ENCODE measurements at places on chromosomes 2 and 18. TPM values are rescaled to one million over a fixed set of nuclear protein-coding genes. Genes with fewer than 3 reads are reported as not detected.

- DNase-seq, result no peak
Measured at GRCh38 chr2:227473122-227473461, 1.1 kb downstream of the AGFG1 start.

PMAIP1 gene
- polyA plus RNA-seq, result 6.7 TPM

GRCh38 chr2:5093056-5093455, 599.1 kb upstream of the SOX11 start:
- no peak for DNase-seq

DNA sequence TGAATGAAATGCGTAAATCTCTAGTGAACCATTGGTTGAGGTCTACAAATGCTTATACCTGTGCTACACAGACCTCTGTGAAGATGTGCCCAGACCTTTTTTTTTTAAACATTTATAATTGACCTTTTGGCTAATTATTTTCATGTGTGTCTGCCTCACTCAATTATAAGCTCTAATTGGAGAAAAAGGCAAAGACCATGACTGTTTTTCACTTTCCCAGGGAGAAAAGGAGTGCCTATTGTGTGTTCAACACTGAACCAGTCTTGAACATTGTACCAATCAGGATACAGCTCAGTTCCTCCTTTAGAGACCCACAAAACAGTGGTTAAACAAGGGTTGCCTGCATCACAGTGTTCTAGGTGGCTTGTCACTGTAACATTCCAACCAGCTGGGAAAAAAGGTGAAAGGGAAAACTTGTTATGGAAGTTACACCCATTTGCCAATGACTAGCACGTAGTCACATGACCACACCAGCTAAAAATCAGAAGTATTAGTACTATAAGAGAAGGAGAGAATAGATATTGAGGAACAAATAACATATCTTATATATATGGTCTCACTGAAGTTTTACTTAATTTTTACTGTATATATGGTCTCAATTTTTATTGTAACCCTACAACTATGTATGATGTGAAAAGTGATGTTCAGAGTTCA, 13.4 kb downstream of the TANK start:
- no peak for DNase-seq

DNA sequence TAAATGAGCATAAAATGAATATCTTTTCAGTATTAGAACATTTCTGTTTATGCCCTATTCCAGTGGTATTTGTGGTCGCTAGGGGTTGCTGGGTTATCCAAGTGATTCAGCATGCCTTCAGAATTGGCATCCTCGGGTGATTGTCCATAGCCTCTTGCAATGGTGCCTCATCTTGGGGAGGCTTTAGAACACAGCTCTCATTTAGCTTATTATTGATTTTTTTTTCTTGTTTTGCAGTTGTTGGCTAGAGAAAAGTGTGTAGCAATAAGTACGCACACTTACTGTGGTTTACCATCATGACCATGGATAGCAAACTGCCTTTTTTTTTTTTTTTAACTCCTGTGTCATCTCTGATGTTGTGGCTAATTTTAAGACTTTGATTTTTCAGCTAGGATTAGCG, 33.6 kb downstream of the PLEKHA3 start:
- DNase-seq, result no peak

HOXD8 gene
- polyA plus RNA-seq, result not detected

CRYBA2 gene
- polyA plus RNA-seq, result not detected

GRCh38 chr18:38606841-38607240, 1041.2 kb upstream of the CELF4 start:
- DNase-seq, result no peak

WDR12 gene
- 16.5 TPM for polyA plus RNA-seq

- DNase-seq, result no peak
Measured at GRCh38 chr2:172968061-172968469, 107.6 kb upstream of the MAP3K20 start.

SPHKAP gene
- polyA plus RNA-seq, result not detected

- no peak for DNase-seq
Measured at GRCh38 chr2:148952621-148953020, 77.6 kb downstream of the KIF5C start.

SERPINB13 gene
- not detected for polyA plus RNA-seq

DNA sequence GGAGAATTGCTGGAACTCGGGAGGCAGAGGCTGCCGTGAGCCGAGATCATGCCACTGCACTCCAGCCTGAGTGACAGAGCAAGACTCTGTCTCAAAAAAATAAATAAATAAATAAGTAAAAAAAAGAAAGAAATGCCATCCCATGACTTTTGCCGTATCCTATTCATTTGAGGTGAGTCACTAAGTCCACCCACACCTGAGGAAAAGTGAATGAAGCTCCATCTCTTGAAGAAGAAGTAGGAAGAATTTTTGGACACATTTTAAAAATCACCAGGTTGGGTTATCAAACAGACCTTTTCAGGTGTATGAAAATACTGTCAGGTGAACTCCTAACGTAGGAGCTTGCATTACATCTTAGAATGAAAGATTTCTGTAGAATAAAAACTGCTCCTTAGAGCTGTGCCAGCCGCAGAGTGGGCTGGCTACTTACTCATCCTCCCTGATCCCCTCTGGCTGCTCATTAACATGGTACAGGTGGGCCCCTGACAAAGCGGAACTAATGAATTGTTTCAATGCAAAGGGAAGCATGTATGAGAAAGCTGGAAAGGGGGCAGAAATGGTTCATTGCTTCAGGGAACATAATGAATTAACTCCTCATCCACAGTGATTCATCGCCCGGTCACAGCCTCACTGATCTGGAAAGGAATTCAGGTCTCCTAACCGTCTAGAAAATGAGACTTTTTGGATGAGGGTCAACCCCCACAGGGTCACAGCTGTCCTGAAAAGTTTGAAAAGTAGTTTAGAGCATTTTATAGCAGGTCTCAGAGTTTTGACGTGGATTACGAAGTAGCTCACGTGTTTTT, 191.4 kb downstream of the SPP2 start:
- no peak for DNase-seq

GRCh38 chr2:113698892-113699447, 57.5 kb downstream of the SLC35F5 start:
- no peak for DNase-seq

GRCh38 chr2:7984693-7985353, 697.0 kb upstream of the ID2 start:
- DNase-seq, result no peak

SPP2 gene
- polyA plus RNA-seq, result not detected

IL1RL2 gene
- not detected for polyA plus RNA-seq

VAMP5 gene
- 136 TPM for polyA plus RNA-seq

TEKT4 gene
- not detected for polyA plus RNA-seq

GRCh38 chr2:30248791-30249190, 17.5 kb downstream of the LBH start:
- no peak for DNase-seq

MARCHF4 gene
- polyA plus RNA-seq, result not detected

DNA sequence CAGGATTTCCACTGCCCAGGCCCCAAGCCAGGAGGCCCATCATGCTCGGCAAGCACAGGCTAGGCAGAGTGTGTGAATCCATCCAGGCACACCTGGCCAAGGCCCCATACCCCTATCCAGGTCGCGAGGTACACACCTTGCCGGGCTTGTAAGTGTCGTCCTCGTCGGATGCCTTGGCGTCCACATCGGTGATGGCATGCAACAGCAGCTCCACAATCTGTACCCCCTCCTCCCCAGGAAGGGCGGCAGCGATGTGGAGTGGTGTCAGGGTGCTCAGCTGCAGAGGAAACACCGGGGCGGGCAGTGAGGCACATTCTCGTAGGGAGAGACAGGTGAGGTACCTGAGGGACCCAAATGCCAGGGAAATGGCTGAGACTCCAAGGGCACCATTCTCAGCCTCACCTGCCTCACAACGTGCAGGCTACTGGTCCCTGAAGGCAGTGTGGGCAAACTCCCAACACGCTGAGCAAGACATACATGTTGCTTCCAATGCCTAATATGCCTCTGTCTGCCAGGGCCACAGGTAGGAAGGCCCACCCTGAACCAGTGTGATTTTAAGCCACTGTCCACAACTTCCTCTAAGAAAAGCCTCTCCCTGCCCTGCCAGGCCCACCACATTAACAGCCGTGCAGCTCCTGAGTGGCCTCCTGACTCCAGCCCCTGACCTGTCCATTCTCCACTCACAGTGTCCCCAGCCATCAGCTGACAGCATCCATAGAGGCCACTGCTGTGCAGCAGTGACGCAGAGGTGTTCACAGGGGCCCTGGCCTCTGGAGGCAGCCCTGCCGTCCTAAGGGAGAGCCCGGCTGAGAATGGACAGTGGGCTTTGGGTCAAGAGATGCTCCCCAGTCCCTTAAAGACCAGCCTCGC, 44.9 kb downstream of the ANKMY1 start:
- no peak for DNase-seq

GRCh38 chr2:120785228-120785966, 49.7 kb downstream of the GLI2 start:
- DNase-seq, result no peak

PAX8 gene
- 0.19 TPM for polyA plus RNA-seq

SERTAD2 gene
- polyA plus RNA-seq, result 5.5 TPM

DNA sequence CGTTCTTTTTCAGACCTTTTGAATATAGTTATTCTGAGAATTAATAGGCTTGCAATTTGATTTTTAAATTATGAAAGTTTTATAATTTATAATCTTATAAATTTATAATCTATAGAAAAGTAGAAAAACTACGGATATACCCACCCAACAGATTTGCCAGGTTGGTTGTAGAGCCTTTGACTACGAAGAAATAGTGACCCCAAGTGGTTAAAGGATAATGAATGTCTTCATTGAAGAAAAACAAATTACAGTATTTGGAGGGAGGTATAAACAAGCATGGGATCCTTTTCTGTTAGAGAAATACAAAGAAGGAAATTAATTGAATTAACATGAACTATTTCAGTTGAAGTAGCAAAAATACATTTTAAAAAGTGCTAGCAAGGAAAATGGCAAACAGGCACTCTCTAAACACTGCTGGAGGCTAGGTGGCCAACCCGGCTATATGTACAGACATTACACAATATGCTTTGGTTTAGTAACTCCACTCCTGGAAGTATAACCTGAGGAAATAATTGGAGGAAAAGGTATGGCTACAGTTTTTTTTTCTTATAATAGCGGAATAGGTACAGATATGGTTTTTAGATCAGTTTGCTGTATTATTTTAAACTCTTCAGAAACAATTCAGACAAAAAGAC, 110.9 kb downstream of the MIB1 start:
- peak; percentile 4 for DNase-seq

- DNase-seq, result no peak
Measured at GRCh38 chr2:233328922-233329321, 21.3 kb downstream of the SAG start.

GRCh38 chr18:22543769-22544168, 126.1 kb upstream of the CTAGE1 start:
- DNase-seq, result no peak

LYG2 gene
- not detected for polyA plus RNA-seq

TMEM178A gene
- polyA plus RNA-seq, result not detected

GRCh38 chr2:224847961-224848850, 132.0 kb upstream of the CCDC195 start:
- DNase-seq, result no peak

DNA sequence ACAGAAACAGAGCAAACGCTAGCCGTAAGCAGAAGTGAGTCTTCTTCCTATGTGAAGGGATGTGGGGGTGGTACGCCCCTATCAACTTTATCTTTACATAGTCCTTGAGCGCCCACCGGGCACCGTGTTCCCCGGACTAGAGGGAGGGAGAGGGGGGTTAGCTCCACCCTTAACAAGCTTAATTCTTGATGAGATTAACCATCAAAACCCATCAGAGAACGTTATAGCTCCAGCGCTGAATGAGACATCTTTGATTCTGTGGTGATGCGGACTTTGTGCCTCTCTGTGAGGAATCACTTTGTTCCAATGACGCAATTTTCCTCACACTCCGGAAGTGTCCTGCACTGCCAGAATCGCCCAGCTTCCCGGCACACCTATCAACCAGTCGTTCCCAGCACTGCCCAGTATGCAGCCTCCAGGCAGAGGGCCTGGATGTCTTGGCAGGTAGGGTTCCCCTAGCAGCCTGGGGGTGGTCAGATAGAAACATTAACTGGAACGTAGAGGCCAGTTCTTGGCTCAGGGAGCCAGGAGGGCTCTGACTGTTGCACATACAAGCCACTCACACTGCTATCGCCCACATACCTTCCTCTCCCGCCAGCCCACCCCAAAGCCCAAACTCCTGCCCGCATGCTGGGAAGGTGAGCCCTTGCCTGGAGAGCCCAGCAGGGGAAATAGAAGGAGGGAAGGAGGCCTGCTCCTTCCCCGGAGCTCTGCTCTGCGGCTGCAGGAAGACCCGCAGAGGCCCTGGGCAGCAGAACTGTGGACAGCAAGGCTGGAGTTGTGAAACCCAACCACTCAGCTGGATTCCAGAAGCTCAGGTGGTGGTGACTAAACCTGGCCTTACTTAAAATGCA, 1.9 kb upstream of the ODC1 start:
- no peak for DNase-seq

GRCh38 chr2:70553584-70554337, at the start of gene TGFA:
Gene TGFA (minus strand): TSS chr2:70553826. CDS start chr2:70553767, 59 bp downstream.
- peak; percentile 63 for DNase-seq

FAM124B gene
- polyA plus RNA-seq, result 0.92 TPM

- DNase-seq, result no peak
Measured at GRCh38 chr2:43144263-43144662, 82.1 kb downstream of the ZFP36L2 start.

DNA sequence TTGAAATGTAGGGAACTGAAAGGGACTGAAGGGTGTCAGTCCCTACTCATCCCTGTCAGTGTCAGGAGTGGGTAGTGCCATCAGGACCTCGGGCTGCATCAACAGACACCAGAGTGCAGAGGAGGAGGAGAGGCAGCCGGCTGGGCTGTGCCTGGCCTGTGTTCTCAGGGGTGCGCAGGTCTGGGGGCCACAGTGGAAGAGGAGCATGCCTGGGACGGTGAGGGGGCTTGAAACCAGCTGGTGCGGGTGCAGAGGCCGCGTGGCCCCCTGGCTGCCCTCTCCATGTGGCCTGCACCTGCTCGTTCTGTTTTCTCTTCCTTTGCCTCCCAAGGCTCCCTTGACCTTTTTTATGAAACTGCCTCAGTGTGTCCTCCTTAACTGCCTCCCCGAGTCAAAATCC, 41.3 kb downstream of the NTSR2 start:
- no peak for DNase-seq

DNA sequence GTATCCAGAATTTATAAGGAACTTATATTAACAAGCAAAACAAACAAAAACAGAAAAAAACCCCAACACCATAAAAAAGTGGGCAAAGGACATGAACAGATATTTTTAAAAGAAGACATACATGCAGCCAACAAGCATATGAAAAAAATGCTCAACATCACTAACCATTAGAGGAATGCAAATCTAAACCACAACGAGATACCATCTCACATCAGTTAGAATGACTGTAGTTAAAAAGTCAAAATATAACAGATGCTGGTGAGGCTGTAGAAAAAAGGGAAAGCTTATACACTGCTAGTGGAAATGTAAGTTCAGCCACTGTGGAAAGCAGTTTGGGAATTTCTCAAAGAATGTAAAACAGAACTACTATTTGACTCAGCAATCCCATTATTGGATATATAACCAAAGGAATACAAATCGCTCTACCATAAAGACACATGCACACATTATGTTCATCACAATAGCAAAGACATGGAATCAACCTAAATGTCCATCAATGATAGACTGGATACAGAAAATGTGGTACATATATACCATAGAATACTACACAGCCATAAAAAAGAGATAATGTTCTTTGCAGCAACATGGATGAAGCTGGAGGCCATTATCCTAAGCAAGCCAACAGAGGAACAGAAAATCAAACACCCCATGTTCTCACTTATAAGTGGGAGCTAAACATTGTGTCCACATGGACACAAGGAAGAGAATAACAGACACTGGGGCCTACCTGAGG, 25.3 kb downstream of the PREPL start:
- no peak for DNase-seq

Measured in CD4-positive, alpha-beta memory T cell (primary cell).